DMS79 treated with DMSO at 0.1 percent for 48 hours (cell line): ENCODE measurements at places on chromosomes 5 and 9.

DNA sequence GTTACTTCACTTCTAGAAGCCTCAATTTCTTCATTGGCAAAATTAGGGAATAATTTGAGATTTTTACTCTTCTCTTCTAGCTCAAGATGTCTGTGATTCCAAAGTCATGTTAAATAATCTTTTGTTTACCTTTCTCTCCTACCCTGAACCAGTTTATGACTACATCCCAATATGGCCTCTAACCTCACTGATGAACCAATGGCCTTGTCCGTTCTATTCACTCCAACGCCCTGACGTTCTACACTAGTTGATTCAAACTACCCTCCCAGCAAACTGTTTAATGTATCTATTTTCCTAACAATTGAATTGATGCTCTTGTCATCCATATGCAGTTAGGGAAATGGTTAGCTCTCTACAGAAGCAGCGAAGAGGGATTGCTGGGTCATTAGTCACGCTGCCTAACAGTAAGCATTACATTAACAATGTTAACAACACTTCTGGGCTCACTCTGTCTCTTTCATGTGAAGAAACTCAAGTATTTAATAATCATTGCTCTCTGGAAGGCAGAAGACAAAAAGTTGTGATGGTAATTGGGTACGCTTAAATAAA lies 38.0 kb downstream of the RAPGEF1 start:
- peak; percentile 85 for DNase-seq

- DNase-seq, result no peak
These were observed 42.1 kb downstream of the LOX start for GRCh38 chr5:122035913-122036312.

DNA sequence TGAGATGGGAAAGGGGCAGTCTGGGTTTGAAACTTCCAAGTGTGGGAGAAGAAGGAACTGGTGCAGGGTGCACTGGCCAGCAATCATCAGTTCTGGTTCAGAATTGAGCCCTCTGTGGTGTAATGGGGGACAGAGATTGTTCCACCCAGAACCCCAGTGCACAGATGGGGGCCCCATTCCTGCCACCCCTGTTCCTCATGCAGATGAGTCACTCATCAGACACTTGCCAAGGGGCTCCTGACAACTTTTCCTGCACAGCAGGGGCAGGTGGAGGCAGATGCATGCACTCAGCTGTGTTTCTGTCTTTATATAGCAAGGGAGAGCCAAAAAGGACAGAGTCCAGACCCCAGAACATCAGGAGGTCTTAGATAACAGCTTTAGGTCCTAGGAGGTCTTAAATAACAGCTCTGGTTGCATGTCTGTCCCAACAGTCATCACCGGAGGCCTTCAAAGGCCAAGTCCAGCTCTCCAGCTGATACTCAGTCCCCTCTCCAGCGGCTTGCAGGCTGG lies 252.9 kb downstream of the HSPA4 start:
- DNase-seq, result no peak

DNA sequence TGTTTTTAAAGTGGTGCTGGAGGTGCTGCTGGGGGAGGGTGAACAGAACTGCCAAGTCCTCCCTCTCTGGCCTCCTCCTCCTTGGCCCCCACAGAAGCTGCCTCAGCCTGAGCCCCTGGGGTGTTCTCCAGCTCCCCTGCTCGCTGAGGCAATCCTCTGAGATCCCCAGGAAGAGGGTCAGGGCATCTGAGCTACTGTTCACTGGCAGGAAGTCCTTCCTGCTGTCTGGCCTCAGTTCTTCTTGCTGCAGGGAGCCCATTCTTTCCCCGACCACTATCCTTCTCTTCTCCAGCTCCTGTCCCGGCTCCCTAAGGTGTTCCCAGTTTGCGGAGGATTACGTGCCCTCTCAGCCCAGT lies 9.7 kb downstream of the CNTFR start:
- no peak for DNase-seq

DNA sequence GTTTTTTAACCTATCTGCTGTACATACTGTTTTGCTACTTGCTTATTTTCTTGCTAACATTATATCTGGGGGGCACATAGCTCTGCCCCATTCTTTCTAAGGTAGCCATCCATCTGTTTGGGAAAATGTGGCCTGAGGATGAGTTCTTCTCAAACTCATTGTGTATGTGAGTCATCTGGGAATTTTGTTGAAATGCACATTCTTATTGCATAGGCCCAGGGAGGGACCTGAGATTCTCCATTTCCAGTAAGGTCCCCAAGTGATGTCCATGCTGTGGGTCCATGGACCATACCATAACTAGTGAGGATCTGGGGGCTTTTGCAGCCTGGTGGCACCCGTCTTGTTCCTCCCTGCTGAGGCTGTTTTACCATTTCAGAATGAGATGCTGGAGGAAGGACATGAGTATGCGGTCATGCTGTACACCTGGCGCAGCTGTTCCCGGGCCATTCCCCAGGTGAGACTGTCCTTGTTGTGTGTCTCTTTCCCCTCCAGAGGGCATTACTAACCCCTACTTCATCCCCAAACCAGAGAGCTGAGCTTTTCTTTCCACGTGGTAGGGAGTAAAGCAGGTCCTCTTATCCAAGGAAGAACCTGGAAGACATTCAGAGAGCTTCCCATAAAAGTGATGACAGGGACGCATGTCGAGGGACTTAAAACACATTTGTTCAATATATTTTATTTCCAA lies 28.6 kb downstream of the CYFIP2 start:
- DNase-seq, result no peak

- DNase-seq, result no peak
These were observed 1195.3 kb upstream of the SEMA6A start for GRCh38 chr5:117769877-117770276.

GRCh38 chr5:138711811-138712210 lies 41.4 kb upstream of the CTNNA1 start:
- DNase-seq, result no peak

GRCh38 chr5:171776770-171777759 lies 8.6 kb upstream of the SMIM23 start:
- no peak for DNase-seq
